Epithelial cell of proximal tubule (primary cell): ENCODE measurements at places on chromosomes 6 and 20.

- DNase-seq: no peak
Measured at GRCh38 chr20:42392442-42392841, 774.3 kb upstream of the CHD6 start.

DNA sequence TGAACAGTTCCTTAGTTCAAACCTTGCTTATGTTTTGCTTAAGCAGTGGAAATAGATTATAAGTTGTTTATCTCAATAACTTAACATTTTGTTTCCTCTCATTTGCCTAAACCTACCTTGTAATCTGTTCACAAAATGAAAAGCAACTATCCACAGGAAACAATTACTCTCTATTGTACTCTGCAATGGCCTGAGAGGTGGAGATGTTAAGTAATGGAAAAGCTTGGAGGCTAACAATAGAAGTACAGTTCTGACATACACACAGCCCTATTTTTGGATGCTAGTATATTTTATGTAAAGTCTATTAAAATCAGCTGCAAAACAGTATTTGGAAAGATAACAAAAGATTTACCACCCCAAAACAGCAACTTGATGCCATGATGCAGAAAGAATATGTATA, 82.1 kb downstream of the TINAG start:
- no peak for DNase-seq

GRCh38 chr6:26124781-26125685, 37.8 kb downstream of the HFE start:
- DNase-seq: no peak

GRCh38 chr6:20606831-20607230, 72.6 kb downstream of the CDKAL1 start:
- no peak for DNase-seq

DNA sequence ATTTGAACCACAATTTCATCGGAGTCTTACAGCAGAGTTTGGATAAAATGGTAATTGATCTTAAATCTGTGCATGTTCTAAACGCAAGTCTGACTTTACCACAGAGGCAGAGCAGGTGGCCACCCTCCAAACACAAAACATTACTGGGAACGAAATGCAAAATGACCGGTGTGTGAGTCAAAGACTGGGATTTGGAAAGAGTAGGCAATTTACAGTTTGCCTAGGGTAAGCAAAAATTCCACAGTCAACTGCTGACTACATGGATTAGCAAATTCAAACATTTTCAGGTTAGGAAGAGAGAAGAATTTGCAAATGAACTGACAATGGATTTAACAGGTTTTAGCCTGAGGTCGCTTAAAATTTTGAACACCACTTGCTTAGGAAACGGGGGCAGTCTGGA, 444.4 kb downstream of the HDGFL1 start:
- no peak for DNase-seq

DNA sequence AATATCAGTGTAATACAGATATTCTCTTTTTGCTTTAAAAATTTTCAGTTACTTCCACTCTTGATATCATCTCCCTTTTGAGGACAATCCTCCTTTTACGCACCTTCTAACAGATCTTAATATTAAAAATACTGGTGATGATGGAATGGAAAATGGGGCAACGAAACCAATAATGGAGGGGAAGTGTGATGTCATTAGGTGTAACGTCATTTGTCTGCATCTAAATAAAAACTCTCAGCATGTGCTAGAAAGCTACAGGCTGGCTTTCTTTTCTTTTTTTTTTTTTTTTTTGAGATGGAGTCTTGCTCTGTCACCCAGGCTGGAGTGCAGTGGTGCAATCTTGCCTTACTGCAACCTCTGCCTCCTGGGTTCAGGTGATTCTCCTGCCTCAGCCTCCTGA, 66.5 kb downstream of the IYD start:
- no peak for DNase-seq

GRCh38 chr20:50048420-50049166, 64.4 kb downstream of the UBE2V1 start:
- DNase-seq: no peak

GRCh38 chr6:52575502-52575892, 1.4 kb downstream of the TRAM2 start:
- no peak for DNase-seq
